Activated B cell treated with CpG ODN at 0.5 μM for 24 hours (primary cell): ENCODE measurements at places on chromosomes 4 and X.
A peak's percentile ranks its signal among the peaks of the same experiment; 100 is the strongest.

DNA sequence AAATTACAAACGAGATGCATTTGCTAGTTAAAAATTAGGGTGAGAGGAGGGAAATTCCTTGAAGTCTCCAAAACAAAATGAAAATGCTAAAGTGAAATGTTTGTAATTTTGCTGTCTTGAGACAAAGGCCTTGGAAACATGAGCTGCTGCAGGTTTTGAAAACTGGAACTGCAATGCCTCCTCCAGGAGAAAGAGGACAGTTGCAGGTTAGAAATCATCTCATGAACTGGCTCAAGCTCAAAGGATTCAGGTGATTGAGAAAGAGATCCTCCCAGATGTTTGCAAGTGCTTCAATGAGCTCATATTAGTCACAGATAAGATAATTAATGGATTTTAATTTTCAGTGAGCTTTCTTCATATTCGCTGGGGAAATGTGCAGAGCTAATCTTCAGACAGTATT is 32.4 kb downstream of the SMPX start:
- DNase-seq, result no peak
- no peak overlapping the region for H3K27ac ChIP-seq
- no peaks in the 10 kb centered on the region for H3K36me3 ChIP-seq
- no peak overlapping the region for H3K4me3 ChIP-seq

DNA sequence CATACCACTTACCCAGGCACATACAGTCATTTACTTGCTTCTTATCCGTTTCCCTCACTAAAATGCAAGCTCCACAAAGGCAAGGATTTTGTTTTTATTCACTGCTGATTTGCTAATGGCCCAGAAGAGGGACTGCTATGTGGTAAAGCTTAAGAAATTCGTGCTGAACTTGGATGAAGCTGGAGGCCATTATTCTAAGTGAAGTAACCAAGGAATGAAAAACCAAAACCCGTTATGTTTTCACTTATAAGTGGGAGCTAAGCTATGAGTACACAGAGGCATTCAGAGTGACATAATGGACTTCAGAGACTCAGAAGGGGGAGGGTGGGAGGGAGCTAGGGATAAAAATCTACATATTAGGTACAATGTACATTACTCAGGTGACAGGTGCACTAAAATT is 47.2 kb downstream of the RAB33B start:
- no peak overlapping the region for H3K27ac ChIP-seq
- DNase-seq, result no peak
- no peaks in the 10 kb centered on the region for H3K27me3 ChIP-seq
- peaks cover 14% of the 10 kb centered on the region for H3K36me3 ChIP-seq
- H3K4me1 ChIP-seq, result no peaks in the 10 kb centered on the region

GRCh38 chr4:103664436-103665075 is 55.2 kb downstream of the TACR3 start:
- H3K27me3 ChIP-seq, result no peaks in the 10 kb centered on the region
- no peaks in the 10 kb centered on the region for H3K36me3 ChIP-seq
- H3K4me3 ChIP-seq, result no peak overlapping the region
- no peak for DNase-seq
- no peak overlapping the region for H3K27ac ChIP-seq
- H3K4me1 ChIP-seq, result no peaks in the 10 kb centered on the region

GRCh38 chrX:130974323-130974722 is 71.3 kb upstream of the ENOX2 start:
- no peak for DNase-seq
- H3K36me3 ChIP-seq, result no peaks in the 10 kb centered on the region
- no peak overlapping the region for H3K27ac ChIP-seq
- H3K4me3 ChIP-seq, result no peak overlapping the region
- H3K27me3 ChIP-seq, result peaks cover 2% of the 10 kb centered on the region

DNA sequence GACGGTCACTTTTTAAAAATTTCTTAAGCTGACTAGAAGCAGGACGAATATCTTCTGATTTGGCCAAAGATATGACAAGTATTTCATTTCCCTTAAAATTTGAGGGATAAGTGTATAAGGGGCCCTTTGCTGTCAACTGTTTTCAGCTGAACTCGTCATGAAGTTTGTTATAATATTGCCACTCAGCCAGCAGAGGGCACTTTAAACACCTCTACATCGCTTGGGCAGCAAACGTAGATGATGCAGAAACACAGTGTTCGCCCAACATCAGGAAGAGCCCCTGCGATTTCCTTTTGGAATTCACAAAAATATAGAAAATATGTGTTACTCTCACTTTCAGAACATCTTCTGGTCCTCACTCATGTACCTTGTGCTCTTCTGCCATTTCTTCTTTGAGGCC is 435.7 kb upstream of the FMR1 start:
- H3K36me3 ChIP-seq, result no peaks in the 10 kb centered on the region
- no peak overlapping the region for H3K27ac ChIP-seq
- no peak for DNase-seq
- no peaks in the 10 kb centered on the region for H3K4me1 ChIP-seq
- no peaks in the 10 kb centered on the region for H3K27me3 ChIP-seq

- H3K36me3 ChIP-seq, result peaks cover 5% of the 10 kb centered on the region
- H3K4me3 ChIP-seq, result no peak overlapping the region
- H3K27ac ChIP-seq, result no peak overlapping the region
- no peaks in the 10 kb centered on the region for H3K4me1 ChIP-seq
- no peak for DNase-seq
- no peaks in the 10 kb centered on the region for H3K27me3 ChIP-seq
Measured at GRCh38 chrX:17160975-17161374, 214.0 kb upstream of the NHS start.

- H3K27ac ChIP-seq, result no peak overlapping the region
- DNase-seq, result no peak
- H3K27me3 ChIP-seq, result no peaks in the 10 kb centered on the region
- H3K4me1 ChIP-seq, result no peaks in the 10 kb centered on the region
Measured at GRCh38 chr4:141933978-141934377, 297.6 kb downstream of the IL15 start.

GRCh38 chr4:54440394-54441136 is 211.5 kb downstream of the PDGFRA start:
- no peak overlapping the region for H3K4me3 ChIP-seq
- DNase-seq, result no peak
- no peaks in the 10 kb centered on the region for H3K4me1 ChIP-seq

DNA sequence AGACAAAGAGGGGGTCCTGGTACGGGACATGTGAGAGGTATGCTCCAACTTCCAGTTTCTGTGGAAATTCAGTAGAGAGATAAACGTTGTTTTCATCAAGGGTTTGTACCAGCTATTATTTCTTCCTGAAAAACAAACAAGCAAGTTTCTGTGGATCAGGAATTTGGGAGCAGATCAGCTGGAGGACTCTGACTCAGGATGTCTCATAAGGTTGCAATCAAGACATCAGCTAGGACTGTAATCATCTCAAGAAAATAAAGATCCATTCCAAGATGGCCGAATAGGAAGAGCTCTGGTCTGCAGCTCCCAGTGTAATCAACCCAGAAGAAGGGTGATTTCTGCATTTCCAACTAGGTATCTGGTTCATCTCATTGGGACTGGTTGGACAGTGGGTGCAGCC is 23.5 kb upstream of the NFKB1 start:
- H3K4me1 ChIP-seq, result peaks cover 4% of the 10 kb centered on the region
- no peak for DNase-seq
- no peak overlapping the region for H3K4me3 ChIP-seq
- H3K27ac ChIP-seq, result no peak overlapping the region
- H3K27me3 ChIP-seq, result no peaks in the 10 kb centered on the region

- peaks cover 18% of the 10 kb centered on the region for H3K36me3 ChIP-seq
- no peak for DNase-seq
- peaks cover 6% of the 10 kb centered on the region for H3K4me1 ChIP-seq
- no peaks in the 10 kb centered on the region for H3K27me3 ChIP-seq
- no peak overlapping the region for H3K27ac ChIP-seq
- H3K4me3 ChIP-seq, result no peak overlapping the region
Measured at GRCh38 chrX:41630091-41630490, 58.7 kb upstream of the GPR34 start.

GRCh38 chr4:24896056-24896455 is 16.8 kb downstream of the CCDC149 start:
- no peaks in the 10 kb centered on the region for H3K27me3 ChIP-seq
- no peak for DNase-seq
- H3K27ac ChIP-seq, result no peak overlapping the region

- peaks cover 37% of the 10 kb centered on the region for H3K36me3 ChIP-seq
- H3K4me3 ChIP-seq, result no peak overlapping the region
- no peak overlapping the region for H3K27ac ChIP-seq
- DNase-seq, result peak; percentile 37
Measured at GRCh38 chrX:130028196-130028595, 45.8 kb downstream of the BCORL1 start.

DNA sequence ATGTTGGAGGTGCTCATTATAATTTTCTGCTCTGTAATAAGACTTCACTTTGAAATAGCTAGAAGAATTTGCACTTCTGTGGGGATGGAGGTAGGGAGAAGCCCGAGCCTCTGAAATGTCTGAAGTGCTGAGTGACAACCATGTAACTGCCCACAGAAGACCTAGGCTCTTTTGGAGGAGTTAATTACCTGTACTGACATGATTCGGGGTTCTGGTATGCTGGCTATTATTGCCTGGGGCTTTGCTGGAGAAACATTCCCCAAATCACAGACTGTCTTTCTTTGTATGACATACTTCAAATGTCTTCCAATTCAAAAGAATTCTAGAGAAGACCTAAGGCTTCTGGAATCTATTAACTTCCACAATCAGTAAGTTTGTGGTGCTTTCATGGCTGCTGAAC is 211.2 kb upstream of the POF1B start:
- H3K4me3 ChIP-seq, result no peak overlapping the region
- no peak for DNase-seq
- H3K4me1 ChIP-seq, result no peaks in the 10 kb centered on the region
- no peaks in the 10 kb centered on the region for H3K36me3 ChIP-seq

DNA sequence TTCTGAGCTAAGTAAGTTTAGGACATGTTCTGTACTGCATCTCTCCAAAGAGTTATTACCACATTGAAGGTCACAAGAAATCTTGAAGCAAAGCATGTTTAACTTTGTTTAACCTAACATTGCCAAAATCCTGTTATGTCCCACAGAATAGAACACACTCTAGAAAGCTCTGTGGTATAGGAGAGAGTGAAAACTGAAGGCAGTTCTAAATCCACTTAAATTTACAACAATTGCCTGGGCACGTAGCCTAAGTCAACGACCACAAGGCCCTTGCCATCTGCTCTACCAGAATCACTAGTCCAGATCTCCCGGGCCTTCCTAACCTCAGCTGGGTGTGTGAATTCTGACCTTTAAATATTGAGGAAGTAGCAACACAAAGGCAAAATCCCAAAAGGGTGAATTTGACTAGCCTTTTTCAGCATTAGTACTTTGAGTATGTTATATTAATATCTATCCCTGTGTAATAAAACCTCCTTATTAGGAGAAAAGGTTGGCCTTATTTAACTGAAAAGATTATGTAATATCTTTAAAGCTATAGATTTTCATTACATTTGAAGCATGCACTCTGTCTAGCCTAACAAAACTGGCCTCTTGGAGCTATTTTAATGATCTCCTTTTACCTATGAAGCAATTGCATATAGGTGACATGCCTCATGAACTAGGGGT is 4.5 kb upstream of the MAML3 start:
- no peak for DNase-seq
- H3K4me1 ChIP-seq, result peaks cover 30% of the 10 kb centered on the region
- H3K27me3 ChIP-seq, result peaks cover 43% of the 10 kb centered on the region
- H3K4me3 ChIP-seq, result no peak overlapping the region

- DNase-seq, result no peak
- H3K4me3 ChIP-seq, result no peak overlapping the region
- H3K27me3 ChIP-seq, result no peaks in the 10 kb centered on the region
- H3K4me1 ChIP-seq, result no peaks in the 10 kb centered on the region
- no peak overlapping the region for H3K27ac ChIP-seq
Measured at GRCh38 chr4:2075171-2075986, 16.3 kb downstream of the NAT8L start.

GRCh38 chr4:169099771-169100180 is 89.7 kb upstream of the CBR4 start:
- peaks cover 34% of the 10 kb centered on the region for H3K4me1 ChIP-seq
- no peaks in the 10 kb centered on the region for H3K27me3 ChIP-seq
- H3K4me3 ChIP-seq, result no peak overlapping the region
- peaks cover 6% of the 10 kb centered on the region for H3K36me3 ChIP-seq

- H3K4me3 ChIP-seq, result no peak overlapping the region
- H3K36me3 ChIP-seq, result peaks cover 11% of the 10 kb centered on the region
- no peaks in the 10 kb centered on the region for H3K27me3 ChIP-seq
- DNase-seq, result no peak
Measured at GRCh38 chrX:14843666-14844065, 29.2 kb downstream of the FANCB start.

DNA sequence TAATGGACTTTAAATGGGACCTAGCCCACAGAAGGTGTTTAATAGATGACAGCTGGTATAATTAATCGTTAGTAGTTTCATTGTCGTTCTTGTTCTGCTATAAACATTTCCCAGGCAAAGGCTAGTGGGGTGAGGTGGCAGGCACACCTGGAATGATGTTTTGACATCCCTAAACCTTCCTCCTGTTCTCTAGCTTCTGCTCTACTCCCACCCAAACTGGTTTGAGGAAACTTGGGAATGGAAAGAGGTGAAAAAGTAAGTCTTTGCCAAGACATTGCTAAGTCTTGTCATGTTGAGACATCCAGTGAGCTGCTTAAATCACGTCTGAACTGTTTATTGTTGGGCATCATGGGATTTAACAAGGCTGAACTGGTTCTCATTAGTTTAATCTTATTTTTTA is 37.5 kb downstream of the CHRNA9 start:
- no peaks in the 10 kb centered on the region for H3K27me3 ChIP-seq
- no peaks in the 10 kb centered on the region for H3K4me1 ChIP-seq
- no peak overlapping the region for H3K27ac ChIP-seq
- no peak overlapping the region for H3K4me3 ChIP-seq
- DNase-seq, result no peak

DNA sequence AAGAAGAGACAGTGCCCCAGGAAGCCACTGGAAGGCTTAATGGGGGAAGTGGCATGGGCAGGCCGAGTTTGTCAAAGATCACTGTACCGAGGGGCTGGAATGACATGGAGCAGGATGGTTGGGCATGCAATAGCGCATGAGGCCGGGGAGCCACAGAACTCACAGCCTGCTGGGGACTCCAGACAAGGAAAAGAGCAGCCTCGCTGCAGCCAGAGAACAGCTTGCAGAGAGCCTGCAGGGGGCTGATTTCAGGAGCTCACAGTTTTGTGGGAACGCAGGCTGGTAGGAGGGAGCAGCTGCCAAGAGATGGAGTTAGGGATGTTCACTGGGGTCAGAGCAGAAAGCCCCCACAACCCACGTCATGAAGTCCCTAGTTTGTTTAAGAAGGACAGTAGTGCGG is 45.4 kb downstream of the STOX2 start:
- H3K4me1 ChIP-seq, result no peaks in the 10 kb centered on the region
- H3K36me3 ChIP-seq, result no peaks in the 10 kb centered on the region
- H3K4me3 ChIP-seq, result no peak overlapping the region
- no peak overlapping the region for H3K27ac ChIP-seq
- no peak for DNase-seq

- no peak overlapping the region for H3K4me3 ChIP-seq
- H3K27ac ChIP-seq, result no peak overlapping the region
- DNase-seq, result no peak
- no peaks in the 10 kb centered on the region for H3K4me1 ChIP-seq
Measured at GRCh38 chr4:61379406-61379805, 179.3 kb downstream of the ADGRL3 start.

- H3K4me1 ChIP-seq, result no peaks in the 10 kb centered on the region
- H3K27me3 ChIP-seq, result no peaks in the 10 kb centered on the region
- H3K4me3 ChIP-seq, result no peak overlapping the region
- no peak for DNase-seq
- no peak overlapping the region for H3K27ac ChIP-seq
Measured at GRCh38 chr4:61505773-61506685, 305.9 kb downstream of the ADGRL3 start.
